Fibroblast of pulmonary artery (primary cell): ENCODE measurements at places on chromosomes 6 and 20.

- no peak for DNase-seq
Measured at GRCh38 chr20:63384336-63384735, 23.2 kb upstream of the CHRNA4 start.

GRCh38 chr20:10646886-10647420 is 26.8 kb downstream of the JAG1 start:
- no peak for DNase-seq

DNA sequence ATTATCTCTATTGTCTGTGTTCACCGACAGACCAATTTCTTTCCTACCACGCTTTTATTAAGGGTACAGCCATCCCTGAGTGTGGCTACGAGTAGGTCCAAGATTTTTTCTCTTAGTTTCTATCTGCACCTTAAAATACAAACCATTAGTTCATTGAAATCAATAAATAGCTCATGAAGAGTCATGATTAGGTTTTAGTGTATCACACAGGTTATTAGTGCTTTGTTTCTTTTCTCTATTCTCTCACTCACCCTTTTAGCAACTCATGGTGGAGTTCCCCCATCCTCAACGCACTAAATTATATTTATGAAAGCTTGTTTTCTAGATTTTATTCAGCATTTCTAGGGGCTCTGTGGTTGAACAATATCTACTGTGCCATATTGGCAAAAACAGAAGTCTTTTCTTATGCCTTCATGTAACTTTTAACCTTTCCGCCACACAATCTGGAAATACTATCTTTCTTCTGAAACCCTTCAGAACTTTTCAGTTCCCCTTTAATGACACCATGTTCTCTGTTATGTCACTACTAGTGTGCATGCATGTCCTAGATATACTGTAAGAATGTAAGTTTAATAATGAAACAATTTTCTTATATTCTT is 128.2 kb upstream of the LAMA2 start:
- no peak for DNase-seq

- peak; percentile 75 for DNase-seq
Measured at GRCh38 chr20:14341801-14342200, 4.4 kb upstream of the FLRT3 start.

- peak; percentile 17 for DNase-seq
Measured at GRCh38 chr6:41371992-41372831, 36.8 kb downstream of the NCR2 start.

DNA sequence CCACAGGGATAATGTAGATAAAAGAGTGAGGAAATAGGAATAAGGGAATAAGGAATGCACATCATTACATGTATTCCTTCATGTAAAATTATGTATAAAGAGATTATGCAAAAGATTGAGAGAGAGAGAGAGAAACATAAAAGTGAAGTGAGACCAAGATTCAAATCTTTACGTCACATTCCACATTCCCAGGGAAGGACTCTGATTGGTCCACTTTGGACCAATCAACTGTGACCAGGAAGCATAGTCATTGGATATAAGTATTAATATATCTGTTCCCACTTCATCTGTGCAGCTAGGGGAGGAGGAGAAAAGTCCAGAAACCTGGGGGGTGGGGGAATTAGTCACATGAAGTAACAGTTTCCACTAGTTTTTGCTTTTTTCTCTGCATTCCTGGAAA is 66.4 kb downstream of the SLC2A10 start:
- no peak for DNase-seq

DNA sequence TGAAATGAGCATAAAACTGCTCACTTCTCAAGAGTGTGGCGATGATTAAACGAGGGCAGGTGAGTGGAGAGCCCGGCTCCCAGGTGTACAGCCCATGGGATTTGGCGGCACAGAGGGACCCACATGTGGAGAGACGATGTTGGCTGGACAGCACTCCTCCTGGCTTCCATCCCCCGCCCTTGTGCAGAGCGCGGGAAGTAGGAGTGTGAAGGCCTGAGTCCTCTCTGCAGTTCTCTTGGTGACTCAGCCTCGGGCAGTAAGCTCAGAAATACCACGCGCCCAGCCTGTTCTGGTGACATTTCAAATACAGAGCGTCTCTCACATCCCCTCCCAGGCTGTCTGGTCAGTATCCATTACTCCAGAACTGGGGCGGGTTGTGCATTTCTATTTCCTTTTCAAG is 94.2 kb upstream of the SRSF6 start:
- DNase-seq = no peak

DNA sequence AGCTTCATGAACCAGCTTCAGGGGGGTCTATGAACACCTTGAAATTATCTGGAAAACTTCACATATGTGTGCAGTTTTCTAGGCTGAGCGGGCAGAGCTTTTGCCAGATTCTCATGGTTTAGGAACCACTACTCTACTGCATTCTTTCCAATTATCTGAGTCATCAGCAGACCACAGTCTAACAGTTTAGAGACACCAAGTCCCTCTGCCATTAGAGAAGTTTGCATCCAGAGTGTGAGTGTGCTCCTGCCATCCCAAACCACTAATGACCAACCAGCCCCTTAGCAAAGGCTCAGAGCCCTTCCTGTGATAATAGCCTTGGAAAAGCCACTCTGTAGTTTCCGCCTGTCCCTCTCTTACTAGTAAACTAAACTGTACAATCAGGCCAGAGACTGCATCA is 96.8 kb downstream of the PHACTR1 start:
- no peak for DNase-seq

GRCh38 chr20:41229259-41229658 is 88.3 kb downstream of the ZHX3 start:
- DNase-seq = peak; percentile 45

DNA sequence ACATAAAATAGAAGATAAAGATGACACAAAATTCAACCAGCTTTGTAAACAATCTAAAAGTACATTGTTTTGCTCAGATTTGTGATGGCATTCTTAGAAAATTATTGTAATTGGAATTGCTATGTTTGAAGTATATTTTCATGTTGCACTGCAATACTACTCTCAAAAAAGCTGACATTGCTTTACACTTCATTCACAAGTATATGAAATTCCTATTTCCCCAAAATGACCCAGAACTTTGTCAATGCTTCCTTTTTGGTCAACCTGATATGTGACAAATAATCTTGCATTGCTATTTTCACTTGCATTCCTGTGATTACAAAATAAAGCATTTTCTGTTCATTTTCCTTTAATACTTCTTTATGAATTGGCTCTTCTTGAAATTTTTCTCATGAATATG is 104.1 kb upstream of the BMP5 start:
- DNase-seq = no peak

DNA sequence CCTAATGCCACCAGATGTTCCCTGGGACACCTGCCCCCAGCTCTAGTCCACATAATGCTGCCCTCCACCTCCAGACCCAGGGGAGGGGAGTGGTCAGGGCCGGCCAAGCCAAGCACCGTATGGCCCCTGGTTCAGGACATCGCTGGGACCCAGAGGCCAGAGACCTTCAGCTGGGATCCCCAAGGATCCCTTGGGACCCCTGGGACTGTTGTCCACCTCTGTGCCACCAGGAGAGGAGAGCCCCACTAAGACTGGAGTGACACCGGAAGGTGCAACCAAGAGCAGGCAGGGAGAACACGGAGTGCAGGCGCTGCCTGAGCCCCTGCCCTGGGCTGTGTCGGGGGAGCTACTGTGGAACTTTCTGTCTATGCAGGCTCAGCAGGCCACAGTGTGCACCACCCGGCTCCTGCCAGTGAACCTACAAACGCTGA is 43.6 kb downstream of the CTCFL start:
- no peak for DNase-seq

- no peak for DNase-seq
Measured at GRCh38 chr20:3669710-3670367, 6.6 kb upstream of the GFRA4 start.

GRCh38 chr20:44601236-44601671 is 18.9 kb downstream of the PKIG start:
- DNase-seq = no peak

- DNase-seq = no peak
Measured at GRCh38 chr6:34143884-34144580, 1.9 kb downstream of the GRM4 start.

GRCh38 chr20:62350629-62351422 is 16.3 kb downstream of the LAMA5 start:
- no peak for DNase-seq

GRCh38 chr6:38943964-38944363 is 104.6 kb upstream of the GLP1R start:
- no peak for DNase-seq

DNA sequence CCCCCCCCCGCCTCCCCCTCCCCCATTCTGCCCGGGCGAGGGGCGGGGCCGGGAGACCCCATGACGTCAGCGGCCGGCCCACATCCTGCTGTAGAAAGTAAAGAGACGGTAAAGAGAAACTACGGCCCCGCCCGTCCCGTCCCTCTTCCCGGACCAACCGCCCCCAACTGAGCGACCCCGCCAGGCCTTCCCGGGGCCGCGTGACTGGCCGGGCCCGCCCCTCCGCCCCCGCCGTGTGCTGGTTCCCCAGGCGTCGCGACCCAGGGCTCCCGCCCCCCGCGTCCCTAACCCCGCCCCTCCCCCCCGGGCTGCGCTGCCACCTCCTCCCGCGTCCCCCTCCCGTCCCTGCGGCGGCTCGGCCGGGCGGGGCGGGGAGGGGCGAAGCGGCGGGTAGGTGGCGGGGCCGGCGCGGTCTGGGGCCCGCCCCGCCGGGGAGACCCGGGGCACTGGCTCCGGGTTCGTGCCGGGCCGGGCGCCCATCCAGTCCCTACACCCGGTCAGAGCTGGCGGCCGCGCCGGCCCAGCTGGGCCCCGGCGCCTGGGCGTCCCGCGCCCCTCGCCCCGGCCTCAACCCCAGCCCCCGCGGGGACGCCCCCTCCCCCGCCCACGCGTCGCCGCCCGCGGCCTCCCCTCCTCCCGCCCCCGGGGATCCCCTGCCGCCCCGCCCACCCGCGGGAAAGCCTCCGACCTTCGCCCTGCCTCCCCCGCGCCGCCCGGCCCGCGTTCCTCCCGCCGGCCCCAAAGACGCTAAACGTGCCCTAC is 655 bp upstream of the HIVEP1 start:
- DNase-seq = peak; percentile 98

DNA sequence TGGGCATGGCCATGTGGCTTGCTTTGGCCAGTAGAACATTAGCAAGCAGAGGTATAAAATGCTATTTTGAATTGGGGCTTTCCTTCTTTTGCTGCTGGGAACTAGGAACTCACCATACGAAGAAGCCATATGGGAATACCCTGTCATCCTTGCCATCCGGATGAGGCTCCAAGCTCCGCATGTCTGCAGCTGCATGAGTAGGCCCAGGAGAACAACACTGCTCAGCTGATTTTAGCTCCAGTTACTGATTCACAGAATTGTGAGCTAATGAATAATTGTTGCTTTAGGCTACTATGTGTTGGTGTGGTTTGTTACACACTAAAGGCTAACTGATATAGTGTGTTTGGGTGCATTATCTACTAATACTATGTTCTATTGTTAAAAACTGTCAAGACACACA is 2.7 kb upstream of the PLCB4 start:
- DNase-seq = no peak

DNA sequence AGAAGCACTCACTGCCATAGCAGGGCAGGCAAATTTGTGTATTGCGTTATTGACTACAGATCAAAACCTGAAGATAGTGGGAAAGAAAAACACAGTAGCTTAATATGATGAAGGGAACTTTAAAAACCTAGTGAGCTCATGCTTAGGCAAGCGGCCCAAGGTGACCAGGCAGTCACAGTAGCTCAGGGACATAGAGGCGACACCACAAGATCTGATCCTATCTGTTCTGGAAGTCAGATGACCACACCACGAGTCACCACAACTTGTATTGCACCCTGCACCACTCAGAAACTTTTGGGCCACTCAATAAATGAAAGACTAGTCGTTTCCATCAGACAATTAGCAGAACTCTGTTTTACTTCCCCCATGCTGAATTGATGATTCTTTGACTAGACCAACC is 4.9 kb downstream of the CLIC5 start:
- no peak for DNase-seq

DNA sequence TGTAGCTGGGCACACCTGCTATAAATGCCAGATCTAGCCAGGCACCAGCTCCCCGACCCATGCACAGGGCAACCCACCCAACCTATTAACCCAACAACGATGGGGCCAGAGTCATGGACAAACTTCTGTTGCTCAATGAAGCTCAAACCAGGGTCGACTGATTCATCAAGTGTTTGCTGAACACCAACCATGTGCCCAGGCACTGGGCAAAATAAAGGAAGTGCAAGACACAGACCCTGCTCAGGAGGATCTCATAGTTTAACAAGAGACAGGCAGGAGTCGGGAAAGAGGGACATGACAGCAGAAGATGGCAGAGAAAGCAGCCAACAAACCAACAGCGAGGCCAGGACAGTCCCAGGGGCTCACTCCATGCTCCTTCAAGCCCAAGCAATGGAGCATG is 18.8 kb downstream of the KCNK5 start:
- no peak for DNase-seq

DNA sequence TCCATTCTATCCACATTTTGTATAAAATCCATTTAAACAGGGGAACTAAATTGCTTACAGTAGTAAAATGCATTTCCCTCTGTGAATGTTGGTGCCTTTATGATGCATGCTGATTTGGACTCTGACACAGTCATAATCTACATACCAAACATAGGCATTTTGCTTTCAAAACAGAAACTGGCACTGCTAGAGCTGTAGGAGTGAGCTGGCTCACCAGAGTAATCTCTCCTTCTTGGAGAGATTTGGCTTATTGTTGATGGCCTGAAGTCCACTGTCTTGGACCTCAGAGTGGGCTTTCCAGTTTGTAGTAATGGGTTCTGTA is 363.2 kb upstream of the FLRT3 start:
- DNase-seq = peak; percentile 39

GRCh38 chr20:6466075-6466810 is 301.2 kb upstream of the BMP2 start:
- peak; percentile 65 for DNase-seq

DNA sequence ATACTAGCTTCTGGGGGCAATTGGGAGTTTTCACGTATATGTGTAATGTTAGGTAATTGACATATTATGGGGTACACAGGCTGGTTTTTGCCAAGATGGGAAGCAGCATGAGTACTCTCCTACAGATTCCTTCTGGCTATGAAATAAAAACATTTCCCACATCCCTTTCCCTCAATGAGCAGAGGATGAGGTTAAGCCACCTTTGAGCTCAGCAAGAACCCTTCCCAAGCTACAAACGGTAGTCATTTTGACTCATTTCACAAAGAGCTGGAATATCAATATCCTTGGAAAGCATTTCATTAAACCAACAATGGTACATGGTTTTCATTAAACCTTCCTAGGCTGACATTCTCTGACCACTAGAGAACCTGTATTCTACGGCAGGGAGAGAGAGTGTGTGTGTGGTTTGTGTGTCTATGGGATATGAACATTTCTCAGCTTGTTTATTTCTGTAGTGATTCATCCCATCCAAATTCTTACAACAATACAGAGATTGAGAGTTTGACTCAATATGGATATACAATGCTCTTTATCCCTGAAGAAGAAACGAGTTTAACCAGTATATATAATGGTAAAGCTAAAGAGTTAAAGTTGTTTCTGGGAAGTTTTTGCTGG is 119.5 kb downstream of the ARHGAP18 start:
- peak; percentile 68 for DNase-seq
